ENCODE measurements at places on chromosomes 12 and 14.

- no peak for DNase-seq
Measured at GRCh38 chr12:122505419-122506051, 4.8 kb upstream of the ZCCHC8 start.

- DNase-seq: no peak
Measured at GRCh38 chr12:118649765-118650585, 273.6 kb downstream of the SUDS3 start.

- no peak for DNase-seq
Measured at GRCh38 chr12:1313906-1314305, 280.5 kb downstream of the FBXL14 start.

DNA sequence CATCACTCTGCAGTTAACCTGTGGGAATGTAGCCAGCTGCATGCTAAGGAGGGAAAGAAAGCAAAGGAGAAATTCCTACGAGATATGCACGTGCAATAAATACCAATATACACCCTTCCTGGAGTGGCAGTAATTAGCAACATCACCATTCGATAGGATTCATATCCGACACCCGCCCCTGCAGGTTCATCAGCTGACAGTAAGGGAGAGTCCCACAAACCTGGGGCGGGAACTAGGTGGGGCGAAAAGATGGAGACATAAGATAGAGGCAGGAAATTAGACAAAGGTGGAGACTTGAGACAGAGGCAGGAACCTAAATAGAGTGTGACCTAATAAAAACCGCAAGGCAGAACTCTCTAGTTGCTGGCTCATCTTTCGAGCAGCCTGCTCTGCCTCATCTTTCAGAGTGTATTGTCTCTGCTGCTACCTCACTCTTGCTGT lies 51.6 kb downstream of the PLEKHG3 start:
- no peak for DNase-seq

DNA sequence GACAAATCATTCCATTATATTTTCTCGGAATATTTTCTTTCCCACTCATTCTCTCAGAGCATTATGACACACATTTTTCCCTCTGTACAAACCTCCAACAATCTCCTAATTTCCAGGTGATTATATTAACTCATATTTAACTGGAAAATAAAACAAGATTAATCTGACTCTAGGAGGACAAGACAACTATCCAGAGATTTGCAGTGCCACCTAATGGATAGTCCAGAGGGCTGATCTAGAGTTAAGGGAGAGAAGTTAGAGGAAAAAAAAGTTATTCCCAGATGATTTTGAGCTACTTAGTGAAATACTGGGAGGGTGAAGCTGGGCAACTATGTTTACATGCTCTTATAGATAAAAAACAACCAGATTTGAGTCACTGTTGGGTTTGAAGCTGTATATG lies 161.7 kb downstream of the ALX1 start:
- DNase-seq: no peak

GRCh38 chr12:57614178-57614947 lies 3.1 kb downstream of the ARHGEF25 start:
- DNase-seq: no peak

DNA sequence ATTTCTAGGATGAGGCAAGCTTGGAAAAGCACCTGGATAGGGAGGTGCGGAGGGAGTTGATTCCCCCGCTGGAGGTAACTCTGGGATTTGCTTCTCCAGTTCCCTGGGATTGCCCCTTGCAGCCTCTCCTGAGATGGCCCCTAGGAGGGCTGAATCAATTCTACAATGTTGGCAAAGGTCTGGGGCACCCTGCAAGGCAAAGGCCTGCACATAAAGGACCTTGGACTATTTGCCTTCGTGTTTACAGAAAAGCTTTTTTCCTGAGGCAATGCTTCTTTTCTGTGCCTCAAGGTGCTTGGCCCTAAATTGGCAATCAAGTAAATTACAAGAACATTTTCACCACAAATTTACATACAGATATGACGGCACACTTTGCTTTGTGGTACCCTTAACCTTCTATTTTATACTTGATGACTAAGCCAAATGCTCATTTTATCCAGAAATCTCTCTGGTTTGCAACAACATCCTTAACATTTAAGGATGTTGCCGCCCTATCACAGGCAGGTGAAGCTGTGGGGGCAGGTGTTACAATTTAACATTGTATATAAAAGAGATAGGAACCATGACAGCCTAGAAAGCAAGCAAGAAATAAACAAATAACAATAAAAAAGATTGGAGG lies 40.3 kb downstream of the TIMELESS start:
- no peak for DNase-seq

DNA sequence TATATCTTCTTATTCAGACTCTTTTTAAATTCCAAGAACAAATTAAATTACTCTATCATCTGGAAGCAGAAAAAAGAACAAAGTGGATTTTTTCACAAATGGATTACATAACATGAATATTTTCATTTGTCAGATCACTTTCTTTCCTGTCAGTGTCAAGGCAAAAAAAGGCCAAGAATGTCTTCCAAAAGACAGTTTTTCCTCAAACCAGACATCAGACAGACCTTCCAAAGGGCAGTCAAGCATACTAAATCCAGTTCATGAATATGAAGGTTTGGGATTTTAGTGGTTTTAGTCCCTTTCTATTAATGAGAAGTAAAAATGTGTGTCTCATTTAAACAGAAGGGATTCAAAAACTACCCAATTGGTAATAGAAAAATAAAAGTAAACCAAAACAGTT lies 336.0 kb downstream of the CEP128 start:
- no peak for DNase-seq

GRCh38 chr12:59357811-59358210 lies 238.0 kb upstream of the SLC16A7 start:
- no peak for DNase-seq

GRCh38 chr14:60153991-60154390 lies 11.2 kb downstream of the DHRS7 start:
- DNase-seq: no peak

DNA sequence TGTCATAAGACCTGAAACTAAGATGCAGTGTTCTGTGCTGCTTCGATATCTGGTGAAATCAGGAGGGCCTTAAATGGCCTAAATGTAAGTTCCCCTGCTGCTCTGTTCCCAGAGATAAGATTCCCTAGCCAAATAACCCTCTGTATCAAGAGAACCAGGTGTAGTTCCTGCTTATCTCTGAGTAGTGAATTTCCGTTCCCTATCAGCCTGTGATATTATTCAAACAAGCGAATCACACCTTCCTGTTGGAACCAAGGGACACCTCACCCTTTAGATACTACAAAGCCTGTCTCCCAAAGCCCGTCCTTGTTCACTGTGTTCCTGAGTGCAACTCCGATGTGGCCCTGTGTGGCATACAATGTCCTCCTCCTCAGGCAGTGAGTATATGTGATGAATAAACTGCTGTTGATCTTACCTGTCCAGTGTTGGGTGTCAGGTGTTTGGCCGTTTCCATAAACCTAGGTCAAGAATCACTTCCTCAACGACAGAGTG lies 52.2 kb upstream of the COCH start:
- DNase-seq: no peak

- no peak for DNase-seq
Measured at GRCh38 chr14:102325791-102326345, 6.3 kb downstream of the ZNF839 start.

- peak; percentile 47 for DNase-seq
Measured at GRCh38 chr12:116492703-116493324, 66.4 kb upstream of the MAP1LC3B2 start.

DNA sequence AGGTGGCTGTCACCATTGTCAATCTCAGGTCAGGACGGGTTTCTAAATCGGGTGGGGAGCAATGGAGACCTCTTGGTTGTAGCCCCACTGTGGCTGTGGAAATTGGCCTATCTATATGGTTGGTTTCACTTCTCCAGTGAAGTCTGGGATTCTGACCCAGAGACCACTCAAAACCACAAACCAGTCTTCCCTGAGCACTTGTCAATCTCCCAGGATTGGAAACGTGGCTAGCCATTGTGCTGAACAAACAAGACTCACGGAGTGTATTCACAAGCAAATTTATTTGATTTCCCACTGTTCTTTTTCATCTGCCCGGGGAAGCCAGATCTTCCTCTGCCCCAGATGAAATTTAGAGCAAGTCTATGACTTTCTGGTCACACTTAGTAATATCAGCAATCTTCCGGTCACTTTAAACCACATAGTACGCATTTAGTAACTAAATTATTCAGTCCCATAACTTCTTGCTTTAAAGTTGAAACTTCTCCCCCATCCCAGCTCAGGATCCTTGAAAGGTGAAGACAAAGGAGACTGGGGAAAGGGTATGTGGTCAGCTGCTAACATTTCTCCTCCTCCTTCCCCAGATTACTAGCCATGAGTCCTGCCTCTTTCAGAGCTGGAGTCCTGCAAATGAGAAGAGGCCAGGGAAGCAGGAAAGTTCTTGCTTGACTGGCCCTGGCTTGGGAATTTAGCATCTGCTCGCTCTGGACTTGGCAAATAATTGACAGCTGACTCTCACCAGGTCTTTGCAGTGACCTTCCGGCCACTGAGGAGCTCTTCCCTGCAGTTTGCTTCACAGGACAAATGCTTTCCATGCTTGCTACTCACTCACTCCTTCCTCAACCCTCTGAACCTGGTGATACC lies 123.2 kb upstream of the MAX start:
- DNase-seq: no peak

DNA sequence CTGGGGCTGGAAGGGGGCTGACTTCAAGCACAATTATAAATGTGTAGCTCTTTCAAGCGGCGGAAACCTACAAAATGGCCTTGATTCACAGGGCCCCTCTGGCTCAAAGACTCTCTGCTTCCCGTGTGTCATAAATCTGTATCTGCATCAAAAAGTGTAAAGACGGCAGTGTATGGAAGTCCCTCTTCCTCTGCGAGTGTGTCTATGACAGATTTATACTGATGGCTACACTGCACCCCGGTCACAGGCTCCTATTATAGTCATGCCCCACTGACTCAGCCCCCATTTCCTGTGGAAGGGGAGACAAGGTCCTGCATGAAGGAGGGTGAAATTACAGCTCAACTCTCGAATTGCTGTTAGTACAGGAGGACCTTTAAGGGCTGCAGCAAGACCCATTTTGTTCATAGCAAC lies 68.6 kb downstream of the HMGA2 start:
- DNase-seq: no peak

DNA sequence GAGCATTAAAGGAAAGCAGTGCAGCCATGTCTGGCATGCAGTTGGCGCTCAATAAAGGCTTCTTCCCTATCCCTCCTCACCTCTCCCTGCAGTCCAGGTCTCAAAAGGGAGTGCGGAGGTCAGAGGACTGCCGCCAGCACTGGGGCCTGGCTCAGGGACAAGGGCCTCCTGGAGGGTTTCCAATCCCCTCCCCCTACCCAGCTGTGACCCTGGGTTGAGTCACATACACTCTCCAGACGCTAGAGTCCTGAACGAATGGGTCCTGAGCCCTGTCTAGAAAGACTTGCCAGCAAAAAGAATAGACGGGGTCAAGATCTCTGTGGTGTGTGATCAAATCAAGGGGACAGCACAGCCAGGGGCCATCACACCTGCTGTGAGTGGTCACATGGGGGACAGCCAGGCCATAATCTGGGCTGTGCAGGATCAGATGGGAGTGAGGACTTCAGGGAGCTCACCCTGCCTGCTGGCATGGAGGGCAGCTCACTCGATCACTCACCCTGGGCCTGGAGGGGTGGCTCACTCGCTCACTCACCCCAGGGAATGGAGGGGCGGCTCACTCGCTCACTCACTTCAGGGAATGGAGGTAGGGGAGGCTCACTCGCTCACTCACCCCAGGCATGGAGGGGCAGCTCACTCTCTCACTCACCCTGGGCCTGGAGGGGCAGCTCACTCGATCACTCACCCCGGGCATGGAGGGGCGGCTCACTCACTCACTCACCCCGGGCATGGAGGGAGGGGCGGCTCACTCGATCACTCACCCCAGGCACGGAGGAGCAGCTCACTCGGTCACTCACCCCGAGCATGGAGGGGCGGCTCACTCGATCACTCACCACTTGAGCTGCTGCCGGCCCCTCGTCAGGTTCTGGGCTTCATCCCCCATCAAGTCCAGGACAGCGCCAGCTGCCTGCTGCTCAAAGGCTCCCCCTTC lies 12.8 kb downstream of the CFAP73 start:
- DNase-seq: no peak

DNA sequence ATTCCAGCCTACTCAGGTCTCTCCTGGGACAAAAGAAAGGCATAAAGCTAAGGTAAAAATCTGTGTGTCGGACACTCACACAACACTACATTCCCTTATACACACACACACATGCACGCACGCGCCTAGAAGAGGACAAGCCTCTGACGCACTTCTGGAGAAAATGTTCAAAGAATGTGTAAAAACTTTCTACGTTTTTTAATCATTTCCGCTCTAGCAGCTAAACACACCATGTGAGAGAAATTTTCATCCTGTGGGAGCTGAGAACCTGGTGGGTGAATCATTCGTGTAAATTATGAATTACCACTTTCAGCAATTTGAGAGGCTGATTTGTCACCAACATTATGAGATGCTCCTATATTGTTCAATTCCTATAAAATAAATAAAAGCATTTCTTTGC lies 494.5 kb downstream of the TMEM132D start:
- no peak for DNase-seq

DNA sequence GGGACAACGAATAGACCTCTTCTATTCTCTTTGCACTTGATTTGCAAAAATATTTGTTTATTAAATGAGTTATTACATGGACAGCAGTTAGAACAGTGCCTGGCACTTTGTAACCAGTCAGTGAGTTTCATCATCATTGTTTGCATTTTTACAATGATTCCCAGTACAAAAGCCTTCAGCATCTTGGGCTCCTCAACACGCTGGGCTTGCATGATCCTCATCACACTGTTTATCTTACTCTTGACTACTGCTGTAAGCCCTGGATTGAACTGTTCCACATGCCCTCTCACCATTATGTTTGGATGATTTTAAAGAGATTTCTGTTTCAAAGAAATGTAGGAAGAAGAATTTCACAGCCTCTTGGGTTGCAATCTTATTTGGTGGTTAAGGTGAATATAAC lies 204.3 kb downstream of the PELI2 start:
- no peak for DNase-seq

GRCh38 chr14:52589646-52590045 lies 37.0 kb downstream of the GPR137C start:
- DNase-seq: no peak

GRCh38 chr14:61954306-61954705 lies 192.1 kb downstream of the SNAPC1 start:
- no peak for DNase-seq

- no peak for DNase-seq
Measured at GRCh38 chr14:92513966-92514843, 624 bp downstream of the RIN3 start.

DNA sequence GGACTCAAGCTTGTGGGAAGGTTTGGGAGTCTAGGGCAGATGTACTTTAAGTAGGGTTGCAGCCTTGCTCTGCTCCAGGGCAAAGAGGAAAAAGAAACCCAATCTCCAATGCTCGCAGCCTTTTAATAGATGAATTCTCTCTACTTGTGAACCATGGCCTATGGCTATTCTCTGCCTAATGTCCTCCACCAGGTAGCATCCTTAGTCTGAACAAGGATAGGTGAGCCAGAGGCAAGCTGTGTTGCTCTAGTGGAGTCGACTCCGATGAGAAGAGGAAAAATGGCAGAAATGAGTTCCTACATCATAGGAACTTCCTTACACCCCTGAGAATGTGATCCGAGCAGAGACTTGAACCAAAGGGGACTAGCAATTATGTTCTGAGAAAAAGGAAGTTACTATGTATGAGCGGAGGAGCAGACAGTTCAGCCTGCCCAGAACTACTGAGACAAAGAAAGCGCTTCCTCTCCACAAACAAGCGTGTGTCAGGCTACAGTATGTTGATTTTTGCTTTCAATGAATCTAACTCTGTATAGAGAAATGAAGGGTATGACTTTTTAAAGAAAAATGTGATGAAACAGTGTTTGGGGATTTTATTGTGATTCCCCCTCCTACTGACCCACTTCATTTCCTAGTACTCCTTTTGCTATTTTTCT lies 153.6 kb upstream of the ARID2 start:
- DNase-seq: no peak
